Activated T-cell treated with anti-CD3 and anti-CD28 coated beads, Interleukin-2, amount 50 U/mL, for 4 hours (primary cell): ENCODE measurements at places on chromosomes 6 and 20.

DNA sequence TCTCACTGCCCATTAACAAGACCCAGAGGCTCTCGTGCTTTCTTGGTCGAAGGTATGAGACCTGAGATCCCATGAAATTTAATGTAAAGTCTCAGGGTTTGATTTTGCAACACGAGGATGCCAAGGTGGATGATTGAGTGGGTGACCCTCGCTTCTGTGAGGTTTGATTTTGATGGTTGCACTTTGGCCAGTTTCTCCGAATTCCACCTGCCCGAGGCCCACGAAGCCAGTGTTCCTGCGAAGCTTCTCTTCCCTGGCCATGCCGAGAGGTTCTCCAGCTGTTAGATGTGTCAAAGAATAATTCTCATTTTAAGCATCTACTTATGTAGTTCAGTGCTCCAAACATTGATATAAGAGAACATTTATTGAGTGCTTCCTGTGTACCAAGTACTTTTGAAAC is at the start of gene KIF25:
TSS of gene KIF25 (plus strand) at position 30 of the 400 bp plus-strand sequence. CDS start 31,915 bp downstream, outside the sequence.
- DNase-seq, result no peak

DNA sequence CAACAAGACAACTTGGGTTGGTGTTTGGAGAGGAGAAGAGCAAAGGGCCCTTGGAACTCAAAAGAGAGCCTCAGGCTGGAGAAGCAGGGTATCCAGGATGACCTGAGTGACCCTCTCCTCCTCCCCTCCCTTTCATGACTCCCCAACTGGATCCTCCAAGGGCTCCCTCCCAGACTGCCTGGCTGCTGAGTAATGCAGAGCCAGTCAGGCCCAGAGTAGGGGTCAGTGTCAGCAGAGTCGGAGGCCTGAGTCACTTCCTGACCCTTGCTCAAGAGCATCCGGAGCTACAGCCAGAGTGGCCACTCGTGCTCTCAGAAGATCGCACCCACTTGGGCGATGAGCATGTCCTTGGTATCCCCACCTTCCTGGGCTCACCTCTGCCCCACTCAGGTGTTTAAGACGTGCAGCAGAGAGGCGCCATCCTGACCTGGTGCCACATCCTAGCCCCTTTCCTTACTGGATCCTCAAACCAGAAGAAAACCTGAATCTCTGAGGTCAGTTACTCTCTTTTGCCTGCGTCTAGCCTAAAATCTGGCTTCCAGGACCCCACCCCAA is 2.8 kb upstream of the MAPK13 start:
- no peak for DNase-seq

DNA sequence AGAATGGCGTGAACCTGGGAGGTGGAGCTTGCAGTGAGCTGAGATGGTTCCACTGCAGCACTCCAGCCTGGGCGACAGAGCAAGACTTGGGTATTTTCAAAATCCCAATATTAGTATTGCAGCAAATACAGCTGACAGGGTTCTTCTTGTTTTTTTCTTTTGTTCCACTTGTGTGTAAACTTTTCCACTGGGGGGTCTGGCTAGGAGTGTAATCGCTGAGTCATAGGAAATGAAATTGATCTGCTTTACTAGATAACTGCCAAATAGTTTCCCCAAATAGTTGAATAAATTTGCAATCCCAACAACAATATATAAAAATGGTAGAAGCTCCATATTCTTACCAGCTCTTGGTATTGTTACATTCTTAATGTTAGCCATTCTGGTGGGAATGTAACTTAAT is 526.0 kb upstream of the SOX4 start:
- DNase-seq, result no peak

- DNase-seq, result no peak
Measured at GRCh38 chr6:131736811-131737210, 26.0 kb upstream of the CTAGE9 start.

- no peak for DNase-seq
Measured at GRCh38 chr6:13147376-13147775, 181.0 kb downstream of the TBC1D7 start.

- DNase-seq, result no peak
Measured at GRCh38 chr6:60891606-60892005, 1394.4 kb downstream of the KHDRBS2 start.

- no peak for DNase-seq
Measured at GRCh38 chr20:44576297-44576696, 6.1 kb upstream of the PKIG start.

DNA sequence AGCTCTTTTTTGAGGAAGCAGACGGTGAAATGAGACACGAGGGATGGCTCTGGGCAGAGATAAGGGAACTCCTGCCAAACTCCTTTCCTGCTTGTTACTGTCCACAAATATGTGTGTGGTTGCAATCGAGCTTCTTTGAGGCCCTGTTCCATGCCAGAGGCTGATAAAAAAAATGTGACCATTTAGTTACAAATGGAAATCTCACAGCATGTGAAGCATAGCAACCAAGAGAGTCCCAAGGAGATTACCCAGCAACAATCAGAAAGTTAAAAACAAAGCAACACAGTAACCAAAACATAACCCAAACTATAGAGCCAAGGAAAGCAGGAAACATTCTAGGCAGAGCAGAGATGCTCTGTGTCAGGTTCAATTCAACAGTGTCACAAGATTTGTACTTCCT is 35.4 kb upstream of the HMGN3 start:
- no peak for DNase-seq

GRCh38 chr6:109269953-109270517 is 112.2 kb downstream of the CD164 start:
- no peak for DNase-seq

GRCh38 chr6:6738922-6739716 is 150.6 kb downstream of the LY86 start:
- DNase-seq, result no peak

- no peak for DNase-seq
Measured at GRCh38 chr20:51495921-51496545, 46.5 kb downstream of the NFATC2 start.
